Activated T-cell treated with anti-CD3 and anti-CD28 coated beads, Interleukin-2, amount 50 U/mL, for 72 hours (primary cell): ENCODE measurements at places on chromosomes 11 and 22. TPM values are rescaled to one million over a fixed set of nuclear protein-coding genes. Genes with fewer than 3 reads are reported as not detected.
A peak's percentile ranks its signal among the peaks of the same experiment; 100 is the strongest.

GRCh38 chr11:68928136-68928880 is 24.6 kb downstream of the IGHMBP2 start:
- no peak overlapping the region for H3K4me3 ChIP-seq
- no peak for DNase-seq
- no peak overlapping the region for H3K27ac ChIP-seq
- peaks cover 44% of the 10 kb centered on the region for H3K36me3 ChIP-seq
- no peaks in the 10 kb centered on the region for H3K27me3 ChIP-seq
- H3K4me1 ChIP-seq = no peaks in the 10 kb centered on the region

DNA sequence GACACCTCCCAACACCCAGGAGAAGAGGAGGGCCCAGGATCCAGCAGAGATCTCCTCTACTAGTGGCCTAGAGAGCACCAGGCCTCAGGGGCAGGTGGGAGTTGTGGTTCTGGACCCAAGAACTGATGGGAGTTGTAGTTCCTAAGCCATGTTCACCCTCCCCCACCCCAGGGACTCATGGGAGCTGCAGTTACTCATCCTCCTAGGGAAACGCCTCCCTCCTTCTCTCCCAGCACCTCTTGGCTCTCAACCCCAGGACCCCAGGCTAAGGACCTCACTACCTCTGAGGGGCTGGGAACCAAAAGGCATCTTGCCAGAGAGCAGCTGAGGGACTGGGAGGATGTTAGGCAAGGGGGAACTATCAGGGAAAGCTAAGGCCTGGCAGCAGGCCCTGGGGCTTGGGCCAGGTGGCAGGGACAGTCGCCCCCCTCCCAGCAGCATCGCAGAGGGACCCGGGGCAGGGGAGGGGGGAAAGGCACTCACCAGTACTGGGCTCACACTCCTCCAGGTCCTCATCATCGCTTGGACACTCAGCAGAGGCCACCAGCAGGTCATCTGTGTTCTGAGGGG is 28.9 kb downstream of the SLC22A12 start:
- DNase-seq = no peak
- no peaks in the 10 kb centered on the region for H3K27me3 ChIP-seq
- no peak overlapping the region for H3K27ac ChIP-seq
- H3K4me1 ChIP-seq = no peaks in the 10 kb centered on the region
- H3K4me3 ChIP-seq = no peak overlapping the region

TALDO1 gene
- 152 TPM for total RNA-seq

OR8D4 gene
- total RNA-seq = not detected

PCF11 gene
- 85.6 TPM for total RNA-seq

- no peaks in the 10 kb centered on the region for H3K27me3 ChIP-seq
- no peak for DNase-seq
- H3K36me3 ChIP-seq = no peaks in the 10 kb centered on the region
- H3K4me3 ChIP-seq = no peak overlapping the region
- H3K27ac ChIP-seq = peak overlapping the region; percentile 36
- peaks cover 16% of the 10 kb centered on the region for H3K4me1 ChIP-seq
Measured at GRCh38 chr22:31223786-31224191, 11.7 kb downstream of the LIMK2 start.

KDM4E gene
- not detected for total RNA-seq
